Progenitor cell of endocrine pancreas (in vitro differentiated cells): ENCODE measurements at places on chromosomes 1 and 21. TPM values are rescaled to one million over a fixed set of nuclear protein-coding genes. Genes with fewer than 3 reads are reported as not detected.

GRCh38 chr21:14554948-14555347 lies 8.8 kb upstream of the SAMSN1 start:
- no peak for DNase-seq

GRCh38 chr1:50251702-50252101 lies 143.0 kb downstream of the ELAVL4 start:
- DNase-seq: no peak

- DNase-seq: no peak
These were observed 132.1 kb downstream of the PLA2G4A start for GRCh38 chr1:186960861-186961260.

DNA sequence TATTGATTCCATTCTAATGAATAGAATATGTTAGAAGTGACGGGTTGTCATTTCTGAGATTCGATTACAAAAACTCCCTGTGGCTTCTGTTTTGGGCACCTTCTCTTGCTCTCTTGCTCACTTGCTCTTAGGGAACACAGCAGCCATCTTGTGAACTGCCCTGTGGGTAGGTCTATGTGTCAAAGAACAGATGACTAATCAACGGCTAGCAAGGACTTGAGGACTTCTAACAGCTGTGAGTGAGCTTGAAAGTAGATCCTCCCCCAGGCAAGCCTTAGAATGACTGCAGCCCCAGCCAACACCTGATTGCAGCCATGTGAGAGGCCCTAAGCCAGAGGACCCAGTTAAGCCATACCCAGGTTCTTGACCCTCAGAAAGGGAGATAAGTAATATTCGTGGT lies 49.3 kb downstream of the AZIN2 start:
- no peak for DNase-seq

GRCh38 chr21:44846485-44847260 lies 26.8 kb downstream of the PTTG1IP start:
- no peak for DNase-seq

GRCh38 chr1:96688767-96689166 lies 32.8 kb upstream of the PTBP2 start:
- DNase-seq: no peak

DNA sequence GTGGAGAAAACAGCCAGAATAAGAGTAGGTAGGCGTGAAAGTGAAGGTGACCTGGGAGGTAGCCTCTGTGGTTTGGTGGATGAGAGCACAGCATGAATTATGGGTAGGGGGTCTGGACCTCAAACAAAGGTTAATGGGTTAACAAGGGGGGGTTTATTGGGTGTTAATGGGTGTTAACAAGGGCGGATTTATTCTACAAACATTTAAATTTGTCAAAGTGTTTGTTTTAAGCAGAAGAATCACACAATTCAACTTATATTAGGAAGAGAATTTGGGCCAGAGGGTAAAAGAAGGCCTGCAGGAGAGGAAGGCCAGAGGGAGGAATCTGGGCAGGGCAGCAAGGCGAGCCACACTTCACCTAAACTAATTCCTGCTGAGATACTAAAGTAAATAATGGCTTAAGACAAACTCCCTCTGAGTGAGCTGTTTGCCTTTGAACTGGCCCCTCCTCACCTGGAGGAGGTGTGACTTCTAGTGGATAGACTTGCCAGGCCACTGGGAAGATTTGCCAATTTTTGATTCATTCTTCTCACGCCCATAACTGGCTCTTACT lies 191.7 kb downstream of the GIPC2 start:
- DNase-seq: no peak

DNA sequence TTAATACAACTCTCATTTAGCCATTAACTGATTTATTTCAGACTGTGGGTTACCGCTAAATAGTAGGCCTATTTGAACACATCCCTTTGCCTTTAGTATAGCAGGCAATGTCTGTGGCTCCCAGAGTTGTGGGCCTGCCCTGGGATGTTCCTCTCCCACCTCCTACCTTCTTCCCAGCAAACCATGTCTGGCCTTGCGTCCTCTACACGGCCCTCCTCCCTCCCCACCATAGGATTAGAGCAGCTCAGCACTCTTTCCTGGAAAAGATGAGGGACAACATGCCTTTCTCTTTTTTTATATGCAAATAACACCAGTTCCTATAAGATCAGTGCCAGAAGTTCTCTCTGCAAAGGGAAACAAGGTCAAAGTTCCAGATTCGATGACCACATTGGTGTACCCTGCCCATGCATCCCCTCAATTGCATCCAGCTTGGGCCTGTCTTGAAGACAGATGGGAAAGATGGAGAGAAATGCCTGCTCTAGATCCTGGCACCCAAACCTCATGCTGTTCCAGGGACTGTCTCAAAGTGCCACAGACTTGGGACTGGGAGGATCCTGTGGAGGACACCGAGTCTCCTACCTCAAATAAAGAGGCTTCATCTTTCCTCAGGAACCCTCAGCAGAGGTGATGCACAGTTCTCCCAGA lies 57.2 kb downstream of the CD46 start:
- no peak for DNase-seq

DNA sequence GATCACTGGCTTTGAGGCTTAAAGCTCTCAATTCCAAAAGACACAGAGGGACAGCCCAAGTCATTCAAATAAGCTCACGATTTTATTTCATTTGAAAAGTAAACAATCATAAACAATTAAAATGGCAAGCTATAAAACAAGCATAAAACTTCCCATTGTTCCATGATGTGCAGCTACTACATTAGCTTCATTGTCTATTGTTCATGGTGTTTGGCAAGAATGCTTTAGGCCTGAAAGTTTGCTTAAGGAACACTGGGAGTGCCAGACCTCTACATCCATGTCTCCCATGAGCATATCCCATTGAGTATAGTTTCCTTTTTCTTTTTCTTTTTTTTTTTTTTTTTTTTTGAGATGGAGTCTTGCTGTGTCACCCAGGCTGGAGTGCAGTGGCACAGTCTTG lies 286.1 kb upstream of the ESRRG start:
- DNase-seq: no peak

DNA sequence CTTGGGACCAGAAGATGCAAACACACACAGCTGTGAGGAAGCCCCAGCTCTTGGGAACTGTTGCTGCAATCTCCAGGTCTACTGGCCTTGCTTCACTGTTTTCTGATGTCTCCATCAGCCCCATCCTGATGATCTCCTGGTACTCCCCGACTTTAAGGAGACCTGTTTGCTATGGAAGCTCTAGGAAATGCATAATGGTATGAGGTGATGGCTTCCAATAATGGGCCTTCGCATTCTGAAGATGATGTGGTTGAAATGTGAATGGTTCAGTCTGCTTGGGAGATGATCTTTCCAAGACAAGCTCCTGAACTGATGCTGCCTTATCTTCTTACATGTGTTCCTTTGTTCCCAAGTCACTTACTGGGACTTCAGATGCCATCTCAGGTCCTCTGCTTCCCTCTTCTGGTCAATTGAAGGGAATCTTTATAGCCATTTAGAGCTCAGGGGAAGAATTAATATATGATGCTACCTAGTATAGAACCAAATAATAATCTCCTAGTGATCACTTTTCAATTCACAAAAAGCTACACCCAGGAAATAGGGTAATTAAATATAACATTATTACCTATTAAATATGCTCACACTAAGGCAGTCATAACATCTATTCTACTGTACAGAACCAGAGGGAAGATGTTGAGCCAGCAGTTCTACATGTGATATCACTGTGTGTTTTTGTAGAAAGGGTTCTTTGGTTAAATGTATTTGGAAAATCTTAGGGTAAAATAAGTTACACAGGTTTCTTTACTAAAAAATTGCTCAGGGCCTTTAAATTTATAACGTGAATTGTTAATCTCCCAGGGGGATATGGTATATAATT lies 73.9 kb upstream of the VTCN1 start:
- DNase-seq: no peak

DNA sequence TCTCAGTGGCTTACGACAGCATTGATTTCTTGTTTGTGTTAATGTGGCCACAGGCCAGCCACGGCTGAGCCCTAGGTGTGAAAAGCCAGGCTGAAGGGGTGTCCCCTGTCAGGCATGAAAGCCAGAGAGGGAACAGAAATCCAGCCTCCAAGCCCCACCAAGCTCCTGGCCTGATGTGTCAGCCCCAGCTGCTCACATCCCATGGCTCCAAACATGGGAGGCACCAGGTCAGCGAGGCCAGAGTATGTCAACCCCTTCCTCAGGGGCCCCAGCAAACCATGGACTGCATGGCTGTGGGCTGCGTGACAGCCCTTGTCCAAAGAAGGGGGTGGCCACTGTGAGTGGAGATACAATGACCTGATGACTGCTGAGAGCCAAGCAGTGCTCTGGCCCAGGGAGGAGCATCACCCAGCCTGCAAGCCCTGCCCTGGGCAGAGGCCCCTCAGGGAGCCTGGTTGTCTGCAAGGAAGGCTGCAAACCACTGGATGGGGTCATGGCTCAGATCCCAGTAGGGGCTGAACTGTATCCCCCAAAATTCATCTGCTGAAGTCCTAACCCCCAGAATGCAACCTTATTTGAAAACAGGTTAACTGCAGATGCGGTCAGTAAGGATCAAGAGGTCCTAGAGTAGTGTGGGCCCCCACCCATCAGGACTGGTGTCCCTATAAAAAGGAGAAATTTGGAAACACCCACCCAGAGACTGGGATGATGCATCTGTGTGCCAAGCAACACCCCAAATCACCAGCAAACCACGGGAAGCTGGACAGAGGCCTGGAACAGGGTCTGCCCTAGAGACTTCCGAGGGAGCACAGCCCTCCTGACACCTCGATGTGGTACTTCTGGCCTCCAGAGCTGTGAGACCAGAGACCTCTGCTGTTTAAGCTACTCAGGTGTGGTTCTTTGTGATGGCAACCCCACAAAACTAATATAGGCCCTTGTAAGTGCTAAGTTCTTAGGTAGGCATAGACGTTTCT lies 3.3 kb upstream of the MX2 start:
- DNase-seq: no peak

LDLRAP1 gene
- 12.7 and 13.3 TPM in 2 replicates for total RNA-seq

S100A11 gene
- 142 and 192 TPM in 2 replicates for total RNA-seq

KRTAP13-2 gene
- not detected in 2 replicates for total RNA-seq
